Urothelium cell line (cell line): ENCODE measurements at places on chromosomes 1 and 21.

DNA sequence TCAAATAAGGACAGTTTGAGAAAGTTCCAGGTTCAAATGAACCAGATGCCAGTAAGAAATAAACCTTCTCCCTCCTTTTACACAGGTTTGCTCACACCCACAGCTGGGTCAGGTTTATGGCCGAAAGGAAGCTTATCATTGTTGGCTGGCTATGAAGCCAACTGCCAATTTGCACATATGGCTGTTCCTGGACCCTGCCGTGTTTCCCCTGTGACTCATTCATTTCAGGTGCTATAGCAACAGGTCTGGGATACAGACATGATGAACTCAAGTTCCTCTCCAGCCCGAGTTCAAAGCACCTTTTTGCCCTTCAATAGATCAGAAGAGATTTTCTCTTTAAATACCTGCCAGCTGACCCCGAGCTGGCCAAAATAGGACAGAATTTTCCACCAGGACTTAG lies 134.4 kb upstream of the SMYD2 start:
- peak; percentile 36 for DNase-seq

GRCh38 chr1:204130981-204131892 lies 20.6 kb downstream of the ETNK2 start:
- peak; percentile 80 for DNase-seq

DNA sequence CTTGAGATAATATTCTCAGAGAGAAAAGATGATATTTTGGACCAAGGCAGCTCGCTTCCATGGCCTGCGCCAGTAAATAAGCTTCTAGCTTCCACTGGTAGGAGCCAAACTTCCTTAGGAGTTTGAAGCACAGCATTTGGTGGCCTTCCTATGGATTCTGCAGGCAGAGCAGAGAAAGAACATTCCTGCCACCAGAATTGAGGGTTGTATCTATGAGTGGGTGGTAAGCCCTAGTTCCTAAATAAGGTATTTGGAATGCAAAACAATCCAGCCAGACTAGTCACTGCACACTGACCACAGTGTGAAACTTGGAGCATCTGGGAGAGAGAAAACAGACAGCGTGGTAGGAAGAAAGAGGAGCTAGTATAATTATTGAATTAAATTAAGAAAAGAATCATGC lies 54.1 kb upstream of the BCAR3 start:
- peak; percentile 75 for DNase-seq

DNA sequence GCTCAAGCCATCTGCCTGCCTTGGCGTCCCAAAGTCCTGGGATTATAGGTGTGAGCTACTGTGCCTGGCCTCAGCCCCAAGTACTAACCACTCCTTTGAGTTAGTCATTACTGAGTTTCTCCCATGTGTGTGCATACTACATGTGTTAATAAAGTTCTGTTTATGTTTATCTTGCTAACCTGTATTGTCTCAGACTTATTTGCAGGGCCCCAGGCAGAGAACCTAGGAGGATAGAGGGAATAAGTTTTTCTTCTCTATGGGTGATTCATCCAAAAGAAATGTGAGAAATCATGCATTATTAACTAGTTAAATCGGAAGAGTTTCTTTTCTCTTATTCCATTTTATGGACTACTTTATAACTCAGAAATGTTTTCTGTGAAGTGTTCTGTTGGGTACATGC lies 203.9 kb upstream of the CACYBP start:
- DNase-seq: no peak

DNA sequence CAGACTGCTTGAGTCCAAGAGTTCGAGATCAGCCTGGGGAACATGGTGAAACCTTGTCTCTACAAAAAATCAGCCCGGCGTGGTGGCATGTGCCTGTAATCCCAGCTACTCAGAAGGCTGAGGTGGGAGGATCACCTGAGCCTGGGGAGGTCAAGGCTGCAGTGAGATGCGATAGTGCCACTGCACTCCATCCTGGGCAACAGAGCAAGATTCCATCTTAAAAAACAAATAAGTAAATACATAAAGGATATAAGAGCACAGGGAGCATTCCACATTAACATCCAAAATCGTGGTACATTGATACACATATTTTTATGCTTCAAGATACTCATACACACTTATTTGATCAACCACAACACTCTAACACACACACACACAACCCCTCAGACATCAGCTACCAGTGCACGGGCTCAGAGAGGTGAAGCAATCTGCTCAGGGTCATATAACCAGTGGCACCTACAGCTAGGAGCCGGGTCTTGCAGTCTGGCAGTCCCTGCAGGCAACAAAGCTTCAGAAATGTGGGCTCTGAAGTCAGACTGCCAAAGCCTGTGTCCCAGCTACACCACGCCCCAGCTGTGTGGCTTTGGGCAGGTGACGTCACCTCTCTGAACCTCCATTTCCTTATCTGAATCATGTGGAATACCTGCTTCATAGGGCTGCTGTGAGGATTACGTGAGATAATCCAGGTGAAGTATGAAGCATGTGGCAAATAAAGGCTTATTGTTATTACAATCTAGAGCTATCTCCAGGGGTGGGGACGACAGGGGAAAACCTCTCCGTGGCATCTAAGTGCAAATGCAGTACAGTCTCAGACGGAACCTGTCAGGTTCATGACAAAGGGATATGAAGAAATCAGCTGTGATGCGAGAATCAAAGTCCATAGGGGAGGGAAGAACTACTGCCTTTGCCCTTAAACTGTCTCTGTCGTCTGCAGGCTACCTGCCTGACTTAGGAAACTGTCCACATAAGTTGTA lies 4.8 kb upstream of the CRYBG2 start:
- peak; percentile 42 for DNase-seq

GRCh38 chr1:34781844-34782391 lies 904 bp downstream of the GJB3 start:
- DNase-seq: no peak

DNA sequence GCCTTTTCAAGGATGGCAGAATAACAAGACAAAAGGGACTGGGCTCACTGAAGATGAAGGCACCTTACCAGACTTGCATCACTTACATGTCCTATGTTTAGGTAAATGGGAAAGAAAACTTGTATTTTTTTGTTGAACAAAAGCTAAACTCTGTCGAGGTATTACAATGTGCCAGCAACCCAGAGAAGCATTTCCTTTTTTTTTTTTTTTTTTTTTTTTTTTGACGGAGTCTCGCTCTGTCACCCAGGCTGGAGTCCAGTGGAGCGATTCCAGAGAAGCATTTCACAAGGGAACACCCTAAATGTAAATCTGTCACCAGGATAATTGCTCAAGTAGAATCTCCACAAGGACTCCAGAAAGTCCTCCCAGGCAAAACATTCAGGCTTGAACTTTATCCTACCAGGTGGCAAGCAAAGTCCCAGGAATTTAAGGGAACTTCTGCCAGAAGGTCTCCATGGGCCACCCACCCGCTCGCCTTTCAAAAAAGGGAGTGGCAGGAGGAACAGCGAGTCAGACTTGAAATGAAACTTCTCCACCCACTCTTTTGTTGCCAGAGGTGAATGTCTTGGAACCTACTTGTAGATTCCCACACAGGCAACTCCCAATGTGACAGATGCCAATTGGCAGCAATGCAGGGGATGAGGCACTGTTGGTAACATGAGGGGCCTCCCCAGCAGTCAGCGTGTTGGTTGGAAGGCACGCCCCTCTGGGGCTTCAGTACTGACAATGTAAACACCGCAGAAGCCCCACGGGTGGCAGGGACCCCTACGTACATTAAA lies 125.0 kb downstream of the TIAM1 start:
- DNase-seq: peak; percentile 47

- DNase-seq: no peak
Observed at GRCh38 chr1:183138301-183138700, 47.8 kb upstream of the LAMC2 start.

GRCh38 chr1:233655301-233655740 lies 41.4 kb downstream of the KCNK1 start:
- DNase-seq: no peak

DNA sequence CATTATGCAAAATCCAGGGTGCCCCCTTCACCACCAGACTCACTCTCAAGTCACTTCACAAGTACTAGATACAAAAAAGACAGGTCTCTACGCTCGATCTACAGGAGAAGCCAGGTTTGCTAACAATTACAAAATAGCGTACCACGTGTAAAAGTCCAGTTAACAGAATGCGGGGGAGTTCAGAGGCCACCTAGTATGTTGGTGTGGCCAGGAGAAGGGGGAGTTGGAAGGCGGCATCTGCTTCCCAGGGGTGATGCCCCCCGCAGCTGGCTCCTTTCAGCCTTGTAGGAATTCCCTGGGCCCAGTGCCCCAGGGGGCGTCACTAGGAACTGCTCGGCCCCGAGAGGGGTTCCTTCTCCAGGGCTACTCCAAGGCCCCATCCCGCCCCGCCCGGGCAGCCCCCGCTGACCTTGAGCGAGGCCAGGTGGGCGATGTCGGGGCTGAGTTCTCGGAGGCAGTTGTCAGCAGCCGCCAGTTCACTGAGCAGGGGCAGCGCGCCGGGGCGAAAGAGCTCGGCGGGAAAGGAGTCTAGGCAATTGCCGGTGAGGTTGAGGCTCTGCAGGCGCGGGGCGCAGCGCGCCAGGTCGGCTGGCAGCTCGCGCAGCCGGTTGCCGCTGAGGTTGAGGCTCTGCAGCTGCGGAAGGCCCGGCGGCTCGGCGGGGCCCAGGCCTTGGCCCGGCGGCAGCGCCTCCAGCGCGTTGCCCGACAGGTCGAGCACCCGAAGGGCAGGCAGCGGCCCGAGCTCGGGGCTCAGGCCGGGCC lies 664 bp downstream of the LRRC47 start:
- DNase-seq: no peak

DNA sequence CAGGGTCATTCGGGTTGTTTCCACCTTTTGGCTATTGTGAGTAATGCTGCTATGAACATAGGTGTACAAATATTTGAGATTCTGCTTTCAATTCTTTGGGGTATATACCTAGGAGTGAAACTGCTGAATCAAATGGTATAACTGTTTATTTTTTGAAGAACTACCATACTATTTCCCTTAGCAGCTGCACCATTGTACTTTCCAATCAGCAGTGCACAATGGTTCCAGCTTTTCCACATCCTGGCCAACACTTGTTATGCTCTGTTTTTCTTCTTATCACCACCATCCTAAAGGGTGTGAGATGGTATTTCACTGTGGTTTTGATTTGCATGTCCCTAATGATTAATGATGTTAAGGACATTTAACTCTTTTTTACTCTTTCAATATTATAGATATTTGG lies 3.6 kb upstream of the ABCA4 start:
- no peak for DNase-seq

GRCh38 chr1:3912809-3913685 lies 13.0 kb upstream of the C1orf174 start:
- DNase-seq: no peak

- DNase-seq: no peak
Observed at GRCh38 chr1:1875932-1876331, 15.0 kb downstream of the GNB1 start.

- DNase-seq: no peak
Observed at GRCh38 chr1:17466359-17466758, 26.9 kb upstream of the RCC2 start.

- no peak for DNase-seq
Observed at GRCh38 chr1:197904126-197904787, 1.8 kb downstream of the C1orf53 start.

DNA sequence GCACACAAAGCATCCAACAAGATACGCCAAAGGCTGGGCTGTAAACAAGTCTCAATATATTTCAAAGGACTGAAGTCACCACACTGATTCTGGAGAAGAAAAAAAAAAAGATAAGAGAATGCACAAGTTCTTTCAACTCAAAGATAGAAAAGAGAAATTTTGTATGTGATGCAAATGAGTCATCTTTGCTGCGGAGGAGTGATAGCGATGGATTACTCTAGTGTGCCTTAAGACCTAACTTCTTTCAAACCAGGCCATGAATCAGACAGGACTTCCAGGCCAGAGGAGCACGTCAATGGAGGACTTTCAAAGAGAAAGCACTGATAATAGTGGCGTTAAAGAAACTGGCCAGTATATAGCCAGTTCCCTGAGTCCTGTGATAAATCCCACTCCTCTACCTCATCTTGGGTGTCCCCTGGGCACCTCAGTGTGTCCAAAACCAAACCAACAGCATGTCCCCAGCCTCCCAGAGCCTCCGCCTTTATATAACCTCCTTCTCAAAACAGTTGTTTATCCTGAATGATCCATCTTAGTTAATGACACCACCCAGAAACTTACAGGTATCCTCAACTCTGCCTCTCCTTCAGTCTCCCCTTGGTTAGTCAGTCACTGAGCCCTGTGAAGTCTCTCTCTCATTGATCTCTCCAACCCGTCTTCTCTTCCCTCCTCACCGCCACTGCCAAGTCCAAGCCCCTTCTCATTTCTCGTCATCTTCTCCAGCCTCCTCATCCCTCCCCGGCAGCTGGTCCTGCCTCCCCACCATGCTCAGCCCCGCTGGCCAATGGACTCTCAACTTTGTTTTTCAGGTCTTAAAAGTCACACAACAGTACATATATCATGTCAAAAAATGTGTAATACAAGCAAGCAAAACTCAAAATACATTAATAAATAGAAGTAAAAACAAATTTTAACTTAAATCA lies 47.2 kb upstream of the IFFO2 start:
- DNase-seq: no peak

DNA sequence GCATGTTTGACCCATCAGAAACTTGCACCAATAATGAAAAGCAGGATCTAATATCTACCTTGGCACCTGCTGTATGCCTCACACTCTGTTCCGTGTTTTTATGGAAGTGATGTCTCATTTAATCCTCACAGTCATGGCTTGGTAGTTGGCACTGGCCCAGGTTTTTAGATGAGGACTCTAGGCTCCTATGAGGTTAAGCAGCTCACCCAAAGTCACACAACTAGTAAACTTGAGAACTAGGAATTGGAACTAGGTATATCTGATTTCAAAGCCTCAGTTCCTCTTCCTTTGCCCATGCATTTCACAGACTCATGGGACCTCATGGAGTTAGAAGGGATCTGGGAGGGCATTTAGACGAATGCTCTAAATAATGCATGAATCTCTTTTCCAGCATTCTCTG lies 21.3 kb upstream of the TARBP1 start:
- no peak for DNase-seq

DNA sequence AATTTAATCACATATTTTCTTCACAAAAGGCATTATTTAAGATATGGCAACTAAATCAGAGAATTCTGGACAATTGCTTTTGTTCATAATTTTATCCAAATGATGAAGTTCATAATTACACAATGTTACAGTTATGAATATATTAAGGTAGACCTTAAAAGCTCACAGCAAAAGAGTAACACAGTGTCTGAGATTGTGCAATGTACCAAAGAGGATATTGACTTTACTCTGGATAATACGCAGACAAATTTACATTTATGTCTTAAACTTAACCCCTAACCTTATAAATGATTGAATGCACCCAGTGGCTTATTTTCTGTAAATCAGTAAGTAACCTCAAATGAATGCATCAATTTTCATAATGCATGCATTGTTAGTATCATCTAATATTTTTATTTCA lies 216.2 kb upstream of the SAMSN1 start:
- no peak for DNase-seq

GRCh38 chr1:5720936-5721335 lies 271.3 kb downstream of the NPHP4 start:
- no peak for DNase-seq

GRCh38 chr1:167467126-167467710 lies 51.1 kb downstream of the CD247 start:
- no peak for DNase-seq

- no peak for DNase-seq
Observed at GRCh38 chr1:195604287-195604686, 1004.0 kb downstream of the KCNT2 start.
